ENCODE measurements at places on chromosomes 6 and 20. TPM values are rescaled to one million over a fixed set of nuclear protein-coding genes. Genes with fewer than 3 reads are reported as not detected.

DNA sequence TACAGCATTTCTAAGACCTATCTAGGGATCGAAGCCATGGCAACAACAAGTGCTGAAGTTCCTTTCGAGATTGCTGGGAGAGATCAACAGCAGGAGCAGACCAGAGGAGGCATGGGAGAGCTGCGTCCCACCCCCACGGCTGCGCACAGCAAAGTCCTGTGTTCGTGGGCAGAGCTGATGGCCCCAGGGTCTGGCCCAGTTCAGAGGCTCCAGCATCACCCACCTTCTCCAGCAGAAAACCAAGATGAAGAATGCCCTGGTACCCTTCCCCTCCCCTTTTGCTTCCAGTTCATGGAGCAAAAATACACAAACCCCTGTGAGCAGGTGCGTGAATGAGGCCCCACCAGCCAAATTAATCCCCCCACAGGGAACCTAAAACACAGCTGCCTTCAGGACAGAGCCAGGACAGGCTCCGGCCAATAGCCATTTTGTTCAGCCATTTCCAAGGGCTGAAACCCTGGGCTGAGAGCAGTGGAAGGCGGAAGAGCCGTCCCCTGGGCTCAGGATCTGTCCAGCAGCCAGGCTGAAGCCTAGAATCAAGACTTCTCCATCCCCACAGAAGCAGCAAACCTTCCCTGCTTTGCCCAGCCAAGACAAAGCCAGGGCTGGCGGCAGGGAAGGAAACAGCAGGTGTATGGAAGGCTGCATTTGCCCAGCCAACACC is 102.8 kb downstream of the PREX1 start:
- H3K4me3 ChIP-seq: no peak overlapping the region
- no peaks in the 10 kb centered on the region for H3K36me3 ChIP-seq
- no peak overlapping the region for H3K27ac ChIP-seq

DNA sequence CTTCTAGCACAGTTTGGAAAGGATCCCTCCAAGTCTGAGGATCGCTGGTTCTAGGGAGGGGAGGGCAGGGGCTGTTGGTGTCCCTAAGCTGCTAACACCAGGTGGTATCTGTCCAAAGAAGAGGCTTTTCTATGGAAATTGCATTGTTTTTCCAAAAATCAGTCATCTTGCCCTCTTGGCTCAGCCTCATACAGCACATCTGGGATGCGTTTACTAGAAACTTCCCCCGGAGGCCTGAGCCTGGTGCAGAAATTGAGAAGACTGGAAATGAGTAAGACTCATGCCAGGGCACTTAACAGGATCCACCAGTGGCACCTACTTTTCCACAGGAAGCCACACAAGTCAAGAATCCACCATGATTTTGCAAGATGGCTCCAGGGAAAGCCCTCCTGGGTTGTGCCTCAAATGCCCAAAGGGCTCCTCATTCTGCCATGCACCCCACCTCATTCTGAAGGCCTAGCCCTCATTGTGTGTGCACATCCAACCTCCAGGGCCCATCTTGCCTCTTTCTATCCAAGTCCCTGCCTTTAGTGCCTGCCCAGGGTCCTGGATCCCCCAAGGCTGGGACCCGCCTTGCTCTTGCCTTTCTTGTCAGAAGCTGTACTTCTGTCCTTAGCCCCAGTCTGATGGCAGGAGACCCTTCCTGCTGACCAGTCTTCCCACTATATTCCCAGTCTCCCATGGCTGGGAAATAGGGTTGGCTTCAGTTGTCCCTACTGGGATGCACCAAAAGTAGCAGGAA is 97.6 kb downstream of the MRPL14 start:
- no peaks in the 10 kb centered on the region for H3K27me3 ChIP-seq
- peak; percentile 39 for DNase-seq

The MEI4 gene
- not detected for total RNA-seq

The PTK7 gene
- total RNA-seq: 9.4 TPM

GRCh38 chr20:38673261-38673660 is 51.0 kb upstream of the SLC32A1 start:
- DNase-seq: no peak
- no peak overlapping the region for H3K4me3 ChIP-seq
- H3K4me1 ChIP-seq: peaks cover 11% of the 10 kb centered on the region
- H3K27me3 ChIP-seq: peaks cover 22% of the 10 kb centered on the region
- H3K27ac ChIP-seq: no peak overlapping the region
- H3K36me3 ChIP-seq: no peaks in the 10 kb centered on the region

DNA sequence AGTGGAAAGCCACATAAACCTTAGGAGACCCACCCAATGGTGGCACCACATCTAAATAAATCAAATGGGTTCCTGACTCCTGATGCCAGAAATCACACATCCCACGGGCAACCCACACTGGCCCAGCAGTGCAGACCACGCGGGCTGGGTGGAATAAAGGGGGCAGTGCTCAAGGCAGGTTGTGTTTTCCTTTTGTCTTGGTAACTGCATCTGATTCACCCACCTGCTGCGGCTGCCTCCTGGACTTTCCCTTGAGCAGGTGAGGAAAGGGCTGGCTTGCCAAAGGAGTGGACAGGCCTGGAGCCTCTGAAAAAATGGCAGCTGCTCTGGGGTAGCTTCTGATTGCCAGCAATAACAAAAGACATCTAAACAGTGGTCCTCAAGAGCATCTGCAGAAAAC is 119.5 kb upstream of the KCNK16 start:
- DNase-seq: no peak
- H3K27me3 ChIP-seq: no peaks in the 10 kb centered on the region
- H3K36me3 ChIP-seq: no peaks in the 10 kb centered on the region
- H3K27ac ChIP-seq: no peak overlapping the region
- no peaks in the 10 kb centered on the region for H3K4me1 ChIP-seq

The CYP21A2 gene
- total RNA-seq: 4.9 TPM

The RNF217 gene
- total RNA-seq: 55.9 TPM

GRCh38 chr6:2911171-2911570 is 8.1 kb upstream of the SERPINB9 start:
- H3K27me3 ChIP-seq: no peaks in the 10 kb centered on the region
- H3K27ac ChIP-seq: no peak overlapping the region
- no peaks in the 10 kb centered on the region for H3K4me1 ChIP-seq
- H3K36me3 ChIP-seq: no peaks in the 10 kb centered on the region
- DNase-seq: no peak
- no peak overlapping the region for H3K4me3 ChIP-seq

DNA sequence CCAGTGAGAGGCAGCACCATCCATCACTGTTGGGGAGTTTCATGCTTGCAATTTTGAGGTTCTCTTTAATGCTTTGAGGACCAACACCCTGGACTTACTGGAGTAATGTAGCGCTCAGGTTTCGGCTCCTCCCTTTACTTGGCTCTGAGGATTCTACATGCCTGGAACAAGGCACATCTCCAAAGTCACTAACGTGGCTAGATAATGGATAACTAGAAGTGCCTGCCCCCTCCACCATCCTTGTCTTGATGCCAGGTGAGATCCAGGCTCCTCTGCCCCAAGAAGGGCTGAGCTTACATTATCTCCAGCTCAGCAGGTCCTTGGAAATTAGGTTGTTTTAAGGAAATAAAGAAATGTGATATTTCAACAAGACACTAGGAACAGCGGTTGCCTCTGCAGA is 75.5 kb upstream of the ZNFX1 start:
- no peaks in the 10 kb centered on the region for H3K27me3 ChIP-seq
- no peak for DNase-seq
- H3K36me3 ChIP-seq: no peaks in the 10 kb centered on the region
- no peak overlapping the region for H3K27ac ChIP-seq
- peaks cover 28% of the 10 kb centered on the region for H3K4me1 ChIP-seq

The TMEM14B gene
- 124 TPM for total RNA-seq

DNA sequence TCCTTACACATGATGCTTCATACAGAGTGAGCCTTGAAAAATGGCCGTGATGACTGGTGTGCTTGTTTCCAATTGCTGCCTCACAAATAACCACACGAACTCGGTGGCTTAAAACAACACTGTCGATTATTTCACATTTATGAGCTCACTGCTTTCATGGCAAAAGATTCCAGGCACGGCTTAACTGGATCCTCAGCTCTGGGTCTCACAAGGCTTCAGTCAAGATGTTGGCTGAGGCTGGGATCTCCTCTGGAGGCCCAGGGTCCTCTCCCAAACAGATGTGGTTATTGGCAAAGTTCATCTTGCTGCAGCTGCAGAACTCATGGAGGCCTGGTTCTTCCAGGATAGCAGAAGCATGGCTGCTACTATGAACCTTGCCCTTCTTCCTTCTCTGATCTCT is 144.6 kb downstream of the TFAP2C start:
- H3K4me1 ChIP-seq: peaks cover 9% of the 10 kb centered on the region
- H3K4me3 ChIP-seq: no peak overlapping the region
- DNase-seq: no peak
- H3K27ac ChIP-seq: no peak overlapping the region

- H3K4me3 ChIP-seq: no peak overlapping the region
- DNase-seq: no peak
- no peaks in the 10 kb centered on the region for H3K36me3 ChIP-seq
- H3K4me1 ChIP-seq: no peaks in the 10 kb centered on the region
Measured at GRCh38 chr6:150118203-150118602, 24.6 kb upstream of the PPP1R14C start.

DNA sequence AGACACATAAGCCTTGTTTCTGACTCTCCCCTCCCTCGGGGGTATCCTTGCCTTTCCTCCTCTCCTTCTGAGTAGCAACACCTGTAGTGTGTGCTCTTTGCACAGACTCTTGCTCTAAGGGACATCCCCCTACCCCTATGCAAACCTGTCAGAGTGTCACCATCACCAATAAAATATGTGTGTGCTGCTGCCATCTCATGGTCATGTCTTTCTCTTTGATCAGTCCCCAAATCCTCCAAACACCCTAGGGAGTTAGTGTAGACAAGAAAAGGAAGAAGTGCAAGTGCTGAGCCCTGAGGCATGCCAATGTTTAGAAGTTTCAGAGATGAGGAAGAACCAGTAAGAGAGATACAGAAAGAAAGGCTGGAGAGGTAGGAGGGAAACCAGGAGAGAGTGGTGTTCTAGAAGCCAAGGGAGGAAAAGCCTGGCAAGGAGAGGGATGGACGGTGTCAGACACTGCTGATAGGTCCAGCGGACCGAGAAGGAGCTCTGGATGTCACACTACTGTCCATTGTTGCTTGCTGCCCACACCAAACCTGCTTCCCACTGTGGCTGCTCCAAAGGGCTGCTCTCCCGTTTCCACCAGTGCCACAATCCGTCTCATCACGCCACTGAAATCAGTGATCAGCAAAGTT is 16.4 kb downstream of the TRMT6 start:
- H3K27me3 ChIP-seq: no peaks in the 10 kb centered on the region
- H3K4me1 ChIP-seq: no peaks in the 10 kb centered on the region
- H3K36me3 ChIP-seq: peaks cover 17% of the 10 kb centered on the region
- no peak for DNase-seq

The BCAS4 gene
- total RNA-seq: 2.1 TPM

- no peak for DNase-seq
- H3K27me3 ChIP-seq: no peaks in the 10 kb centered on the region
- H3K36me3 ChIP-seq: no peaks in the 10 kb centered on the region
- no peak overlapping the region for H3K27ac ChIP-seq
- no peak overlapping the region for H3K4me3 ChIP-seq
Measured at GRCh38 chr20:59082981-59083380, 40.4 kb upstream of the PRELID3B start.

The OPRM1 gene
- 0.71 TPM for total RNA-seq

The TMEM244 gene
- total RNA-seq: not detected

DNA sequence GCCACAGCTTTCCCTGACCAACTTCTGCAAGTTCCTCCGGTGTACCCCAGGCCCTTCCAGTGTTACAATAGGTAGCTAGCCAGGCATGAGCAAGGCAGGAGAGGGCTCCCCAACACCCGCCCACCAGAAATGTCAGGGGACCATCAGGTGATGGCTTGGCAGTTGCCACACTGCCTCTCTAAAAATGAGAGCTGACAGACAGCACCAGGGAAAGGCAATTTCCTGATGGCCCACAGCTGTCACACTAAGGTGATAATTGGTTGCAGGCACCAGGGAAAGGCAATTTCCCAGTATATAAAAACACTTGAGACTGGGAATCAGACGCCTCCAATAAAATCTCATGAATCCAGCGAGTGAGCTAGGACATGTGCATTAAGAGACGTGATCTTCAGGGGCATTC is 49.9 kb downstream of the PXDC1 start:
- H3K27ac ChIP-seq: no peak overlapping the region
- H3K36me3 ChIP-seq: no peaks in the 10 kb centered on the region
- H3K4me1 ChIP-seq: no peaks in the 10 kb centered on the region
- DNase-seq: no peak
- H3K27me3 ChIP-seq: no peaks in the 10 kb centered on the region

DNA sequence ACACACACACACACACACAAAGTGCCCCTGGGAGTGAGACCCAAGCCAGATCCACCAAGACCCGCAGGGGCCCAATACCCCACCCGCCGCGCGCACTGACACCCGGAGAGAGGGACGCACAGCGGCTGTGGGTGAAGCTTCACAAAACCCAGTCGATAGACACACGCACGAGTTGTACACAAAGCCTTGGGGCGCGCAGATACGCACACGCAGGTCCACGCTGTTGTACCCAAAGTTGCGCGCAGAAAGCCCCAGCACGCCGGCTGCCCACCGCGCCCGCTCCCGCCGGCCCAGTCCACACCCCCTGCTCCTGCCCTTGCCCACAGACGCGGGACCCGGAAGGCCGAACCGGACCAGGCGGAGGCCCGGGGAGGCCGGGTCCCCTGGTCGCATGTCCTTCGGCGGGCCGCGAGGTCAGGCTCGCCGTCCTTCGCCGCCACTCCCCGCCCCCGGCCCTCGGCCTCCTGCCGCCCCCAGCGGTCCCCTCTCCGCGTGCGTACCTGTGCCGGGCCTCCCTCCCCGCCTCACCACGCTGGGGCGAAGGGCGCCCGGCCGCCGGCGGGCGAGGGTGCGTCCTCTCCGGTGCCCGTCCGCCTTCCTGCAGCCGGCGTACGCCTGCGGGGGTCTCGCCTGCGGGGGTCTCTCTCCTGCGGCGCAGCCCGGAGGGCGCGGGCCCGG is at the start of gene TMEM74B:
Gene TMEM74B, minus strand, starts transcription at position 344 of the 678 bp plus-strand sequence. CDS start 1,180 bp downstream, outside the sequence.
- peaks cover 43% of the 10 kb centered on the region for H3K27me3 ChIP-seq
- no peaks in the 10 kb centered on the region for H3K36me3 ChIP-seq
- H3K4me3 ChIP-seq: peak within 1 kb of the TSS; percentile 44
- DNase-seq: no peak
- H3K27ac ChIP-seq: no peak within 1 kb of the TSS

DNA sequence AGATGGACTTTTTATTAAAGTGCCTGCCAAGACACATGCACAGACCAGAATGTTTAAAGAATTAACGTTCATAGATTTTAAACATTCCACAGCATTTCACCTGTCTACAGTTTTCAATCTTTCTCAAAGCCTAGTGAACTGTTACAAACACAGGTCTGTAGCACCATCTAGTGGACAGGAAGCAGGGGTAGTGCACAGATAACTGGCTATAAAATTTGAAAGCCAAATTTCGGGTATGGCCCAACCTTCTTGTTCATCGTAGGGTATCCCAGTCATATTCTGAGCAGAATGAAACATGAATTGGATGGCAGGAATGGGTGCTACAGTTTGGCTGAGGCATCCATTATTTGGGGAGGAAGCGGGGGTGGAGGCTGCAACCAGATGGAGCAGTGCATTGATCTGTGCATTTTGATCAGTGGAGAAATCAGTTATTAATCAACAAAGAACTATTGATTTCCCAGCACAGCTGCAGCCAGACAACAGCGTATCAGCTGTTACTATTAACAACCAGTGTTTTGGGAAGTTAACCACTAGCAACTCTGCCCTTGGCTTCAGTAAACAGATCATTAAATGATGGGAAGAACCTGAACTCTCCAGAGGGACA is 56.1 kb upstream of the B3GAT2 start:
- DNase-seq: no peak
- H3K4me1 ChIP-seq: no peaks in the 10 kb centered on the region
- H3K36me3 ChIP-seq: no peaks in the 10 kb centered on the region
- H3K27me3 ChIP-seq: no peaks in the 10 kb centered on the region
- H3K4me3 ChIP-seq: no peak overlapping the region
